ENCODE measurements at places on chromosomes 3 and 15. TPM values are rescaled to one million over a fixed set of nuclear protein-coding genes. Genes with fewer than 3 reads are reported as not detected.

GRCh38 chr3:70992562-70993204 is 590.8 kb downstream of the FOXP1 start:
- DNase-seq: no peak
- no peaks in the 10 kb centered on the region for H3K27me3 ChIP-seq
- H3K36me3 ChIP-seq: peaks cover 7% of the 10 kb centered on the region

GRCh38 chr15:29936353-29937049 is 114.2 kb upstream of the TJP1 start:
- DNase-seq: no peak
- no peaks in the 10 kb centered on the region for H3K36me3 ChIP-seq
- no peaks in the 10 kb centered on the region for H3K27me3 ChIP-seq

GRCh38 chr3:151142929-151143328 is 57.5 kb downstream of the MED12L start:
- H3K4me3 ChIP-seq: no peak overlapping the region
- H3K27me3 ChIP-seq: no peaks in the 10 kb centered on the region
- no peaks in the 10 kb centered on the region for H3K36me3 ChIP-seq
- peaks cover 4% of the 10 kb centered on the region for H3K4me1 ChIP-seq

DNA sequence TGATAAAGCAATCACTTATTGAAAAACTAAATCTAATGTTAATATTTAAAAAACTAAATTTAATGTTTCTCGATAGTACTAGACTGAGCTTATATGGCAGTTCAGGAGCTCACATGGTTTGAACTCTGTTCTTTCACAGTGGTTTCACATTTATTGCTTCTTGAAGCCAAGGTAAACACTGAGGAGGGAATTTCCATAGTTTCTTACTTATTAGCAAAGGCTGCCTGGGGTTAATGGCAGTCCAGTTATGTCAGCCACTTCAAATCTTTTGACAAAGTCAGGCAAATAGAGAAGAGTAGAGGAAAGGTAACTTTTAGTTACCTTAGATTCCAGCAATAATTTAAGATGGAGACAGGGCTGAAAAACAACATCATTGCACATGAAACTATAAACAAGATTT is 831.5 kb downstream of the ROBO2 start:
- no peak overlapping the region for H3K27ac ChIP-seq
- DNase-seq: no peak
- no peaks in the 10 kb centered on the region for H3K36me3 ChIP-seq
- peaks cover 9% of the 10 kb centered on the region for H3K4me1 ChIP-seq
- H3K27me3 ChIP-seq: no peaks in the 10 kb centered on the region

DNA sequence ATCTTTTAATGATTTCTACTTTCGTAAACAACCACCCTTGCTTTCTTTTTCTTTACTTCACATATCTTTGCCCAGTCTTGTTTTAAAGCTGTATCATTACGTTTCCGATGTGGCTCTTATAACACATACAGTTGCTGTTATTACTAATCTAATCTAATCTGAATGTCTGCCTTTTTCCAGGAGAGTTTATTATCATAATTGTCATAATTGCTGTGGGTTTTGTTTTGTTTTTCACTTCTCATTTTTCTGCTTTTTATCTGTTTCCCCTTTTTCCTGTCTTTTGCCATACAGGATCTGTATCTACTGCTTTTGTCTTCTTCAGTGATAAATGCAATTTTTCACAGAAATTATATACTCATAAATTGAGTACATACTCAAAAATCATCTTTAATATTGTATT is 24.9 kb downstream of the HACL1 start:
- no peak for DNase-seq
- no peaks in the 10 kb centered on the region for H3K27me3 ChIP-seq
- no peaks in the 10 kb centered on the region for H3K4me1 ChIP-seq
- peaks cover 3% of the 10 kb centered on the region for H3K36me3 ChIP-seq
- no peak overlapping the region for H3K27ac ChIP-seq

GRCh38 chr3:144148356-144148755 is 176.7 kb downstream of the DIPK2A start:
- no peaks in the 10 kb centered on the region for H3K36me3 ChIP-seq
- no peak overlapping the region for H3K27ac ChIP-seq
- H3K4me3 ChIP-seq: no peak overlapping the region

DNA sequence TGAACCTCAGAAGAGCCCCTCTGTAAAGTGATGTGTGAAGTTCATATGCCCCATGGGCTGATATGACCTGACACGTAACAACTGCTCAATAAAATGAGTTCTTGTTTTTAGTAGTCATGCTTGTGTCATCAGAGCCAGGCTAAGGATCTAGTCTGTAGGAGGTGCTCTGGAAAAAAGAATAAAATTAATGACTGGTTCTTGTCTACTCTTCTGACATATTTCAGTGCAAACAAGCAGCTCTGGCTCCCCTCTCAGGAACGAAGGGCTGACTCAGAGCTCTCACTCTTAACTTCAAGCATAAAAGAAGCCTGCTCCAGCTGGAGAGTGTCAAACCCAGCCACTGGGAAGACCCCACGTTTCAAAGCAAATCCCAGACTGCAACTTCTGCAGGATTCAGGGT is 77.0 kb downstream of the LRIG1 start:
- DNase-seq: no peak
- H3K36me3 ChIP-seq: no peaks in the 10 kb centered on the region
- no peak overlapping the region for H3K4me3 ChIP-seq
- no peak overlapping the region for H3K27ac ChIP-seq
- H3K27me3 ChIP-seq: no peaks in the 10 kb centered on the region

DNA sequence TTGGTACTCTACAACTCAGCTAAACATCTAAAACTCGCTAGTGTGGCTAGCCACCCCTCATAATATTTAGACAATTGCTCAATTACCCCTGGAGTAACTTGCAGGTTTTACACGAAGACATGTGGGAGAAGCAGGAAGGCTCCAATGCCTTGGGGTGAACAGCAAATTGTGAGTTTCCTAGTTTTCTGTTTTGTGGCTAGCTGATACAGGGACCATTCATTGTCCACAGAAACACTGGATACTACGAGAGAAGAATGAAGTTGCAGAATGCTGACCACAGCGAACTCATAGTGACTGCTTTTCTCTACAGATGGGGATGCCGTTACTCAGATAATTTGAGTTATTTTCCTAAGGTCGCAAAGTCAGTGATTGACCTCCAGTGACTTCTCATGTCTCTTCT is 212.9 kb downstream of the P3H2 start:
- peaks cover 44% of the 10 kb centered on the region for H3K4me1 ChIP-seq
- H3K4me3 ChIP-seq: no peak overlapping the region
- peak; percentile 71 for DNase-seq
- H3K27ac ChIP-seq: peak overlapping the region; percentile 99
- H3K27me3 ChIP-seq: no peaks in the 10 kb centered on the region
- no peaks in the 10 kb centered on the region for H3K36me3 ChIP-seq

- peak; percentile 28 for DNase-seq
- H3K36me3 ChIP-seq: no peaks in the 10 kb centered on the region
- H3K27ac ChIP-seq: no peak overlapping the region
Measured at GRCh38 chr3:43638594-43639447, 17.0 kb upstream of the ANO10 start.

DNA sequence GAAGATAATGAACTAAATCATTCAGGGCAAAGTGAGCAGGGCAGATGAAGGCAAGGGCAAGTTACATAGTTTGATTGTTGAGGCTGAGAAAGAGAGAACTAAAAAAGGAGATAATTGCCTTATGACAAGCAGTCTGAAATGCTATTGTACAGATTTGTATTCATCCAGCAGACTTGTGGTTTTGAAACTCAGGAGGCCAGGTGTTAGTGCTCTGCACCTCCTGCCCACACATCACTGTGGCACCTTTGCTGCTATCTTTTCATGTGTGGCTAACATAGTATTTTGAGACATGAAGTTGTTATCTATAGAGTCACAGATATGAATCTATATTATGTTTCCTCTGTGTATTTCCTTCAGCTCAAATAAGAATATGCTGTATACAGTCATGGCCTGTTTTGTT is 24.3 kb upstream of the SUCLG2 start:
- H3K27ac ChIP-seq: no peak overlapping the region
- no peaks in the 10 kb centered on the region for H3K36me3 ChIP-seq
- no peak for DNase-seq
- H3K27me3 ChIP-seq: no peaks in the 10 kb centered on the region

- DNase-seq: no peak
- H3K27ac ChIP-seq: no peak overlapping the region
- H3K4me1 ChIP-seq: no peaks in the 10 kb centered on the region
- H3K4me3 ChIP-seq: no peak overlapping the region
Measured at GRCh38 chr15:85099195-85099803, 117.6 kb downstream of the PDE8A start.

GRCh38 chr3:127738192-127738840 is 65.6 kb downstream of the ABTB1 start:
- H3K27me3 ChIP-seq: no peaks in the 10 kb centered on the region
- H3K4me3 ChIP-seq: no peak overlapping the region
- DNase-seq: no peak

GRCh38 chr15:26378304-26378703 is 394.6 kb downstream of the GABRB3 start:
- H3K4me1 ChIP-seq: no peaks in the 10 kb centered on the region
- no peak overlapping the region for H3K27ac ChIP-seq
- no peak overlapping the region for H3K4me3 ChIP-seq
- H3K27me3 ChIP-seq: no peaks in the 10 kb centered on the region

DNA sequence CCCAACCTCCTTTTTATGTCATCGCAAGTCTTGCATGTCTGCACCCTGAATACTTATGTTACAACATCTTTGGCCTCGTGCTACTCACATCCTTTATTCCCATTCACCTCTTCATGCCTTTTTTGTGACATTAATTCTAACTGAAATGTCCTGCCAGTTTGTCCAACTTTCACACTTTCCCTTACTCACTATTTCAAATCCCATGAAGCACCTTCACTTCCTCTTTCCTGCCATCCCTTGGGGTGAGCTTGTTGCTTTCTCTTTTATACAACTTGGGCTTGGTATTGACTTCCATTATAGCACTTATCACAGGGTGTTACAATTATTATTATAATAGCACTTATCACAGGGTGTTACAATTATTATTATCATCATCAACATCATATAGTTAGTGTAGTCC is 496.3 kb downstream of the NLGN1 start:
- no peak overlapping the region for H3K27ac ChIP-seq
- no peaks in the 10 kb centered on the region for H3K27me3 ChIP-seq
- peaks cover 8% of the 10 kb centered on the region for H3K4me1 ChIP-seq

GRCh38 chr15:45338417-45338816 is 39.9 kb downstream of the GATM start:
- DNase-seq: no peak
- H3K27me3 ChIP-seq: no peaks in the 10 kb centered on the region
- no peaks in the 10 kb centered on the region for H3K36me3 ChIP-seq

DNA sequence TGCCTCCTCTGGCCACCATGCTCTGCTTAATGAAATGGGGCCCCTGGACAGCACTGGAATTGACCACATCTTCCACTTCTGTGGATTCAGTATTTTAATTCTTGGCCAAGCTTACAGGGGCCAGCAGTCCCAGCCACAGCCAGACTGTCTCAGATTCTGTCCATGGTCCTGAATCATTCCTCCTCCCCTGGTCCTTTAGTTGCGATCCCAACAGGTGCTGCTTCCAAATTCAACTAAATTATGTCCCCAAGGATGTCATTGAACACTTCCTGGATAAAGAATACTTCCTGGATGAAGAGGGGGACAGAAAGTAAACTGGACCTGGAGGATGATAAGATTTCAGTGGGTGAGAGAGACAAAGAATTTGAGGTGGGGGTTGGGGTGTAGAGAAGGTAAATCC is 111.1 kb upstream of the FOXB1 start:
- no peaks in the 10 kb centered on the region for H3K4me1 ChIP-seq
- H3K27ac ChIP-seq: no peak overlapping the region
- H3K27me3 ChIP-seq: peaks cover 4% of the 10 kb centered on the region
- no peak for DNase-seq
- no peak overlapping the region for H3K4me3 ChIP-seq
- no peaks in the 10 kb centered on the region for H3K36me3 ChIP-seq

DNA sequence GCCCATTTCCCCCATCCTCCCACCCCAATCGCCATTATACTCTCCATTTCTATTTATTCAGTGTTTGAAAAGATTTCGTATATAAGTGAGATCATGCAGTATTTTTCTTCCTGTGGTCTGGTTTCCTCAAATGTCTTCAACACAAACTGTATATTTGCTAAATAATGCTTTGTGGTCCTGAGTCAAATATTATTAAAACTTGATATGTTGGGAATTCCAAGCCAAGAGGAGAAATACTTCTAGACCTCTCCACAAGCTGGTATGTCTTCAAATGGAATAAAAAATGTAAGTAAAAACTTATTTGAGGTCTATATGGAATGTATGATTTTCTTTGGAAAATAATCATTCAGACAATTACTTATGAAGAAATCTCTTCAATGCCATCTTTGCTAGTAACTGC is 122.5 kb upstream of the TSC22D2 start:
- no peaks in the 10 kb centered on the region for H3K4me1 ChIP-seq
- H3K27ac ChIP-seq: no peak overlapping the region
- DNase-seq: no peak
- no peak overlapping the region for H3K4me3 ChIP-seq

GRCh38 chr15:86162172-86162591 is 82.5 kb downstream of the AGBL1 start:
- DNase-seq: no peak
- H3K4me1 ChIP-seq: no peaks in the 10 kb centered on the region
- no peaks in the 10 kb centered on the region for H3K27me3 ChIP-seq
- H3K36me3 ChIP-seq: no peaks in the 10 kb centered on the region
- H3K27ac ChIP-seq: no peak overlapping the region

Gene RBPMS2
- not detected for polyA plus RNA-seq

Gene SRGAP3
- 6.2 TPM for polyA plus RNA-seq

Gene CFAP92
- polyA plus RNA-seq: 0.26 TPM

Gene MUC13
- not detected for polyA plus RNA-seq

Gene TGM4
- polyA plus RNA-seq: 1.3 TPM

Gene CLDN16
- 0.88 TPM for polyA plus RNA-seq

Gene LSMEM2
- not detected for polyA plus RNA-seq

Gene TEX55
- not detected for polyA plus RNA-seq

Data from keratinocyte (primary cell).